ENCODE measurements at places on chromosomes 16 and 17. TPM values are rescaled to one million over a fixed set of nuclear protein-coding genes. Genes with fewer than 3 reads are reported as not detected.

DNA sequence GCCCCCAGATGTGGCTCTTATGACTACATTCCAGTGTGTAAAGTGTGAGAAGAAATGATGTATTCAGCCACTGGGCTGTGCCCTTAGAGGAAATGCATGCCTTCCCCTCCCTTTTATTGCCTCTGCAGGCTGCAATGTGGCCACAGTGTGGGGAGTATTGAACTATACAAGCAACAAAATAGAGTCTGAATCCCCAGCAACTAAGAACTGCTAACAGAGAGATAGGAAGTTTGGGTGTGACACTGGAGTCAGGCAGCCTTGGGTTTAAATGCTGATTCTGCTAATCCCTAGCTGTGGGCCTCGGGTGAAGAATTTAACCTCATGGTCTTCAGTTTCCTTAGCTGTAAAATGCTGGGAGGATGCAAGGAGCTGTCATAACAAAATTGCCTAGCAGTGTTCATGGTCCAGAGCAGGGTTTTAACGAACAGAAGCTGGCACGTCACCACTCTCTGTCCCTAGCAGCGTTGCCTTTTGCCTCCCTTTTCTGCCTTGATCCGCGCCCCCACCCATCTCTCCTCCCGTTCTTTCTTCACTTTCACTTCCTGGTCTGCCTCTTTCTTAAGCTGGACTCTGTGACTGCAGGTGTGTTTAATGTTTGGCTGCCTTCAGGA lies 50.3 kb downstream of the KPNA2 start:
- DNase-seq: no peak

DNA sequence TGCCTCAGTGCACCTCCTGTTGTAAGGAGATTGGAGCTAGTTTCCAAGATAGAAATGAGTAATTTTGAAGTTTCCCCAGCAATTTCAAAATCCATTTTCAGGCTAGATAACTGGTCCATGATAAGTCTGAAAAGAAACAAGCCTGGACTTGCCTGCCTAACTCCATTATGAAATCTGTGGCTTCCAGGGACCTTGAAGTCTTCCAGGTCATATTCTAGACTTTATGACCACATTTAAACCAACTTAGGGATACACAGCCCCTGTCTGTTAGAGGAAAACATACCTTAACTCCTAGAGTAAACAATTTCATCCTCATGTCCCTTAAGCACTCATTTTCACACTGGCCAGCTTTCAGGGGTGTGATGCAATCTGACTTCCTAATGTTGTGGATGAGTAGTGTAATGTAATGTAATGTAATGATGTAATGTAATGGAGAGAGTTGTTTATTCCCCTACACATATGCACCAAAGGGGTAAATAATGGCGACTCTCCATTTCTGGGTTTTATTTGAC lies 96.7 kb upstream of the FAM20A start:
- peak; percentile 83 for DNase-seq

- no peak for DNase-seq
Observed at GRCh38 chr16:30011714-30012504, 1.1 kb upstream of the DOC2A start.

DNA sequence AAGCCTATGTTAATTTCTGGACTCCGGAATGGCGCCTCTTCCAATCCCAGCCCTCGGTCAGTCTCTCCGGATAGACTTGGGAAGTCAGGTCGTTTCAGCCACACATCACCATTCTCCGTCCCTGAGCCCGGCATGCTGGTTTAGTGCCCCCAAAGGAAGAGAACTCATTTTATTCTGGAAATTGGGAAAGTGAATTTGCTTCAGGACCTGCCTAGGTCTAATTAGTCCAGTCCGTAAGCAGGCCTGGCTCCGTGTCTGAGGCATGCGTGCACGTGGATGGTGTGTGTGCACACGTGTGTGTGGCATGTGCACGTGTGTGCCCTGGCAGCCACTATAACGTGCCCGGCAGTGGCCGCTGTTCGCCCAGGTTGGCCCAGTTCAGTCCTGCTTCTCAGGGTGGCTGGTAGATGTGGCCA lies 77.4 kb downstream of the RPA1 start:
- DNase-seq: no peak

GRCh38 chr16:17519101-17519955 lies 48.6 kb upstream of the XYLT1 start:
- DNase-seq: peak; percentile 85

- DNase-seq: no peak
Observed at GRCh38 chr16:79713609-79714309, 113.2 kb upstream of the MAF start.

DNA sequence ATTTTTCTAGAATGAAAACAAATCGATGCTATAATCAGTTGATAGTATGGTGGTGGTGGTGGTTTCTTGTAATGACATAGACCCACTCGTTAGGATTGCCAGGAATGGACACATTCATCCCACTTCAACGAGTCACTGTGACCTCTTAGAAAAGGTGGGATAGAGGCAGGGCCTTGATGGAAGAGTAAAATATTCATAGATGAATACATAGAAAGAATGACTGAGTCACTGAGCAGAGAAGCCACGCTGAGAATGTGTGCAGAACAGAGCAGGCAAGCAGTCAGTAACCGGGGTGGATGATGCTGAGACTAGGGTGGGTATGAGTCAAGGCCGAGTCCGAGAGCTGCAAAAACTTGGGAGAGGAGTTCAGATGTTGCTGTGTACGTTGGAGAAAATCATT lies 129.9 kb downstream of the PITPNC1 start:
- no peak for DNase-seq

DNA sequence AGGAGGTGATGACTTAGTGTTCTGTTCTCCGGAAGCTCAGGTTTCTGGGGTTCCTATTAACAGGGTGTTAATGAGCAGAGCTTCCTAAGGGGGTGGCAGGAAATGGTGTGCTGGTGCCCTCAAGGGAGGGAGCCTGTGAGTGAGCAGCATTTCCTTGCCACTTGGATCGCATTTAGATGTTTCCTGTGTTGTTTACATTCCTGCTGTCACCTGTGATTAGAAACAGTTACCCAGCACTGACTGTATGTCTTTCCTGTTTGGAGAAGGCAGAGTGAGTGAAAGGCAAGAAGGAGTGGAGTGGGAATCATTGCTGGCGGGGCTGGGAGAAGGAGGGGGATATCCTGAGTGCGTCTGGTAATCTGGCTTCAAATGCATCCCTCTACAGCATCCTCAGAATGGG lies 214.6 kb downstream of the CCDC182 start:
- DNase-seq: no peak

GRCh38 chr17:11082559-11082958 lies 158.5 kb upstream of the SHISA6 start:
- no peak for DNase-seq

GRCh38 chr16:10182222-10183053 lies at the start of gene GRIN2A:
TSS of gene GRIN2A (minus strand) at chr16:10182428. CDS start at chr16:10180411, 2,017 bp downstream.
- DNase-seq: no peak

GRCh38 chr16:27769561-27770255 lies 219.8 kb downstream of the KATNIP start:
- peak; percentile 68 for DNase-seq

DNA sequence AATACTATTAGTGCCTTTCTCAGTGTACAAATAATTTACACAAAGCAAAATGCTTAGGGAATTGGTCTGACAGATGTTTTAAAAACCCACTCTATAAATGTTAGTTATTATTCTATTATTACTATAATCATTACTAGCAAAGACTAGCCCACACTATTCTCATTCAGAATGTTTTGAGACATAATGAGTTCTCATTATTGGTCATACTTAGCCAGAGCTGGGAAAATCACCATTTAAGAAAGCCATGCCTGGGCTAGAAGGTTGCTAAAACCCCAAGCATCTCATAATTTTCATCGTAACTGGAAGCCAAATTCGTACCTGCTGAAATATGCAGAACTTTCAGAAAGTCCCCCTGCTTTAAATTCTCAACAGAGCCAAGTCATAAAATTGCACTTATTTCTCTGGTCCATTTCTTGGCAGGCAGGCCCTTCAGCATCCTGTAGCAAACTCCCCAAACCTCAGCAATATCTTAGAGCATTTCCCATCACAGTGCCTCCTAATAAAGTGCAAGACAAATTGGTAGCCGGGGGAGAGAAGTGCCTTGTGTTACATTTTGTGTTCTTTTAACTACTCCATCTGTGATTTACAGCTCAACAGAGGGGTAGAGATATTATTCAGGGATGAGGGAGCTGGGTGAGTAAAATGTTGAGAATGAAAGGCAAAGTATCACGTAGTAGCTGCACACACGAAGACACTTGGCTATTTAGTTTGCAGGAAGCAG lies 79.8 kb upstream of the ADAMTS18 start:
- peak; percentile 22 for DNase-seq

GRCh38 chr16:30680326-30680725 lies 18.6 kb upstream of the SRCAP start:
- DNase-seq: no peak

GRCh38 chr16:31127182-31127581 lies 8.3 kb downstream of the PRSS8 start:
- no peak for DNase-seq

DNA sequence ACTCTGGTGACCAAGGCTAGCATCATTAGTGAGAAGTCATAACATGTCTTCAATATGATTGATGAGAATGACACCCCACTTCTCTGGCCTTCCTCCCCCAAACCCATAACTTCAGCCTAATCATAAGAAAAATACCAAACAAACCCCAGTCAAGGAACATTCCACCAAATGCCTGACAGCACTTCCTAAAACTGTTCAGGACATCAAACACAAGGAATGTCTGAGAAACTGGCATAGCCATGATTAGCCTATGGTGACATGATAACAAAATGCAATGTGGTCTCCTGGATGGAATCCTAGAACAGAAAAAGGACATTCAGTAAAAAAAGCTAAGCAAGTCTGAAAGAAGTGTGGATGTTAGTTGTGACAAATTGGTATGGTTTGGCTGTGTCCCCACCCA lies 24.7 kb upstream of the TBX4 start:
- DNase-seq: no peak

DNA sequence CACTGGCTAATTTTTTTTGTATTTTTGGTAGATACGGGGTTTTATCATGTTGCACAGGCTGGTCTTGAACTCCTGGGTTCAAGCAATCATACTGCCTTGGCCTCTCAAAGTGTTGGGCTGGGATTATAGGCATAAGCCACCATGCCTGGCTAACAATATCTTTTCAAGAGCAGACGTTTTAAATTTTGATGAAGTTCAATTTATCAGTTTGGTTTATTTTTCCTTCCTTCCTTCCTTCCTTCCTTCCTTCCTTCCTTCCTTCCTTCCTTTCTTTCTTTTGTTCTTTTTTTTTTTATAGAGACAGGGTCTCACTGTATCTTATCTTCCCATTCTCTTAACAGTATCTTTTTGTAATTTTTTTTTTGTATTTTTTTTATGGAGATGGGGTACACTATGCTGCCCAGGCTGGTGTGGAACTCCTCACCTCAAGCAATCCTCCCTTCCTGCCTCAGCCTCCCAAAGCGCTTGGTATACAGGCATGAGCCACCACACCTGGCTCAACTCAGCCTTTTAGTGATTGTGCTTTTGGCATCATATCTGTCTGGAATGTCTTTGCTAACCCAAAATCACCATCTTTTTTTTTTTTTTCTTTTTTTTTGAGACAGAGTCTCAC lies 13.6 kb upstream of the GIP start:
- DNase-seq: no peak

DNA sequence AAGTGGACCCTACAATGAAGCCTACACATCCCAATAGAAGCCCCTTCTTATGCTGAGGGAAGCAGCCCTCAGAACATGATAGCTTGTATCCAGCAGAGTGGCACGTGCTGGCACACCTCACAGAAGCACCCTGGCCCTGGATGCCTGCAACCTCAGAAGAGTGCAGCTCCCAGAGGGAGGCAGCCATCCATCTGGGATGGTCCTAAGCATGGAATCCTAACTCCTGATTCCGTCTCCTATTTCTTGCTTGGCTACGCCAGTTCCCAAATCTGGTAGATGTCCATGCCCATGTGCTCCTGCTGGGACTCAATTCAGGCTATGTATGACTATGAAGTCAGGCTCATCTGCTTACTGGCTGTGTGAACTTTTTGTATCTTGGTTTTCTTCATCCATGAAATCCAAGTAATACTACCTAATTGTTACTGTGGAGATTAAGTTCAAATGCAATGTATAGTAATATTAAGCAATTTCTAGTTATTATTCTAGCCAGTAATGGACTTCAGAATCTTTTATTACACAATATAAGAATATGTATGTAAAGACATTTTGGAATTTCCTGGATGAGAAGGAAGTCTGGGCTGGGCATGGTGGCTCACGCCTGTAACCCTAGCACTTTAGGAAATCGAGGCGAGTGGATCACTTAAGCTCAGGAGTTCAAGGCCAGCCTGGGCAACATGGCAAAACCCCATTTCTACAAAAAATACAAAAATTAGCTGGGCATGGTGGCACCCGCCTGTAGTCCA lies 32.4 kb downstream of the SIAH1 start:
- no peak for DNase-seq

DNA sequence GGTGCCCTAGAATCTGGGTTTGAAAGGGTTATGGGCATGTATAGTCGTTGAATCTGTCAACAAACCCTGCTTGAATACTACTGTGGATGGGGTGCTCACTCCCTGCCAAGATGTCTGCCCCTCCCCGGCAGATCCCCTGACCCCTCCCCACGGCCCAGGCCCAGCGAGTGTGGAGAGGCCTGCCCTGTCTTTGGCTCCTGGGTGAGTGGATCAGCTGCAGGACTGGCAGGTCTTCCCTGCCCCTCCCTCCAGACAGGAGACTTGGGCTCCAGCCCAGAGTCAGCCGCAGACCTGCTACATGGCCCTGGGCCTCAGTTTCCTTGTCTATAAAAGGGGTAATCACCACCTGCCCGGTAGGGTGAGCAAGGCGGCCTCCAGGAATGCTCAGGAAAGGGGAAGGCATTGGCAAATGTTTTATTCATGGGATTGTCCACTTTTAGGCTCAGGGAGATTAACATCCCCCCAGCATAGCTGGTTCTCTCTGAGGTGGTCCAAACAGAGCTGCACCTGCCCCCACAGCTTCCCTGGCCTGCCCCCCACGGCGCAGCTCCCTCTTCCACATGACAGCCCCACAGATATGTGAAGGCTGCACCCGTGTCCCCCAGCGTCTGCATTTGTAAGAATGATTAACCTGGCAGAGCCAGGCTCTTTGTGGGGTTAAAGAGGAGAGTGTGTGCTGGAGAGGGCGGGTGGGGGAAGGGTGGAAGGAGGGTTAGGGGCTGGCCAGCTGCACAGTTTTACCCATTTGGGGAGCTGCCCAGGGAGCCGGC lies 18.5 kb upstream of the SPNS2 start:
- no peak for DNase-seq

- DNase-seq: no peak
Observed at GRCh38 chr16:12110361-12111107, 134.0 kb downstream of the SNX29 start.

DNA sequence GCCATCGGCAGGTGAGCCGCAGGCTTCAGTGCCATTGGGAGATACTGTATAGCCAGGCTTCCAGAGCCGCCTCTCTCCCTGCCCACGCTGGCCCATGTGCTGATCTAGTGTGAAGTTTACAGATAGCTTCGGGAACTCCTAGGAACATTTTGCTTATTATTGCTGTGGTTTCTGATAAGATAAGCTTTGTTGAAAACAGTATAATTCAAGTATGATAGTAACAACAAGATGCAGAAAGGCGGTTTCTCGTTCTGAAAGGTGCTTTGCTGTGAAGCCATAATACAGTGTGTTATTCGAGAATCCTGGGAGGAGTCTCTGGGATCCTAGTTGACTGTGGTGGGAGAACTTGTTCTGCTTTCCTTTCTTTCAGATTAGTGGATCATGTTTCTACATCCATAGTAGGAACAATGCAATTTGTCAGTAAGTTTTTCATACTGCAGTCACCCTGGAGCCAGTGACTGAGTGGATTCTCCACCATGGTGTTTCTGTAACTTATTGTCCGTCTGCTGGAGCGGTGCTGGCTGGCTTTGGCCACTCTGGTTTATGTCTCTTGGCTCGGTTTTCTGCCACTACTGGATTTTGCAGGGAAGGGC lies 31.5 kb downstream of the RAB11FIP3 start:
- DNase-seq: peak; percentile 74

The CACNG1 gene
- 197 TPM for polyA plus RNA-seq

The GLIS2 gene
- polyA plus RNA-seq: 26.0 TPM

The USP43 gene
- 0.48 TPM for polyA plus RNA-seq

The LDHD gene
- polyA plus RNA-seq: 1.6 TPM

The KRTAP1-5 gene
- not detected for polyA plus RNA-seq

The CA4 gene
- 6.7 TPM for polyA plus RNA-seq

Data from muscle of leg (tissue), 16 donors.